ENCODE measurements at places on chromosomes 1 and 21.

DNA sequence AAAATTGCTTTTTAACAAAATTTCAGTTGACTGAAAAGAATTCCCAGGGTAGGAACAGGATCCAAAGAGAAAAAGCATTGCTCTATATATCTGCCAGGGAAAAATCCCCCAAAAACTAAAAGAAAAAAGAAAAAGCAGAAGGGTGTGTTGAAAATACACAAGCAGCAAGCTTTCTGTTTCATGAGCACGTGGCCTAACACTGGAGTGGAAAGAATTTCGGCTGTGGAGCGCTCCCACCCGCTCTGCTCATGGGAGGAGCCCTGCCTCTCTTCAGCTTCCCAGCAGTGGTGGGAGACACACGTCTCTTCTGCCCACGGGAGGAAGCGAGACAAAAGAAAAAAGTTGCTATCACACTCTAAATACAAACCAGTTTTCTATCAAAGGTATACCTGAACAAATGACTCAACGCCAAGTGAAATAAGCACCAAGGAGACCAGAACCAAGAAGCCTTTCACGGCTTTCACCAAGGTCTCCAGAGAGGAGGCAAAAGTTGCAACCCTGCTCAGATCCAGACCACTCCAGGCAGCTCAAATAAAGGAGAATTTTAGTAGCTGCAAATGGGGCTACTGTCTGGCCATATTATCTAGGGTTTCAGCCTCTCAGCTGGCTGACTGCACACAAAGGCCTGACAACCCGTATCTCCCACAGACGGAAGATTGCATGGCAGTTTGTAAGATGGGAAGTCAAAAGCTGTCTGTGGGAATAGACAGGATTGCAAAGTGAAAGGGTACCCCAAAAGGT lies 29.5 kb upstream of the ZNF496 start:
- no peak for DNase-seq

DNA sequence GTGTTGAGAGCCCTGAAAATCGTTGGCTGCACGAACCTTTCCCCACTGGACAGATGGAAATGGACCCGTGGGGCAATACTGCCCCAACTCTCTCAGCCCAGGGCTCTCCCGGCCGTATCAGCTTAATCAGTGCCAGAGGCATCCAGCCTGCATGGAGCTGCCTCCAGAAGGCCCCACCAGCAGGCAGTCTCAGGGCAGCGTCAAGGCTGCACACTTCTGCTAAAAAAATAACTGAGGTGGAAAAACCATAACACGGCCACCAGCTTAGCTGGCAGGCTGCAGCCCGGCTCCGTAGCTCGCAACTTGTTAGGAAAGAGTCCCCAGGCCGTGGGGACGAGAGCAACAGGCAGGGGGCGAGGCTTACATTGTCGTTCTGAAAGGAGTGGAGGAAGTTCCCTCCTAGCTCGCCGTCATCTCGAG lies 27.9 kb downstream of the MRPL37 start:
- no peak for DNase-seq

DNA sequence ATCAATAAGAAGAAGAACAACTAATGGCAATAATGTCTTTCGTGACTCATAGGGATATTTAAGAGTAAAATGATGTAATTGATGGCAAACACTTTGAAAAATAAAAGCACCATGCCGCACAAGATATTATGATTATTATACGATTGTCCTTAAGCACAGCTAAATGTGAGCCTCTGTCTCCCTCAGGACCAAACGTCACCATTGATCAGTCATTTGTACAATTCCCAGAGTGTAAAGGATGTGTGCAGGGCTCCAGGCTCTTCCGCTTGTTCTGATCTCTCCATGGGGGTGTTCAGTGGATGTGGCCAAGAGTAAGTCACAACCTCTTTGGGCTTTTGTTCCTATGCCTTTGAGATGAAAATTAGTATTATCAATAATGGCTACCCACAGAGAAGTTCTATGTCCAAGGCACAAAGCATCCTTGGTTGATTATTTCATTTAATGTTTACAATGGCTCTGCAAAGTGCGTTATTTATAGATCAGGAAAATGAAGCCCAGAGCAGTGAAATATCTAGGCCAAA lies 17.7 kb upstream of the C1orf87 start:
- DNase-seq = no peak

GRCh38 chr1:235424092-235424491 lies 56.9 kb downstream of the TBCE start:
- DNase-seq = no peak

GRCh38 chr1:24202987-24203386 lies 15.9 kb upstream of the IFNLR1 start:
- no peak for DNase-seq

DNA sequence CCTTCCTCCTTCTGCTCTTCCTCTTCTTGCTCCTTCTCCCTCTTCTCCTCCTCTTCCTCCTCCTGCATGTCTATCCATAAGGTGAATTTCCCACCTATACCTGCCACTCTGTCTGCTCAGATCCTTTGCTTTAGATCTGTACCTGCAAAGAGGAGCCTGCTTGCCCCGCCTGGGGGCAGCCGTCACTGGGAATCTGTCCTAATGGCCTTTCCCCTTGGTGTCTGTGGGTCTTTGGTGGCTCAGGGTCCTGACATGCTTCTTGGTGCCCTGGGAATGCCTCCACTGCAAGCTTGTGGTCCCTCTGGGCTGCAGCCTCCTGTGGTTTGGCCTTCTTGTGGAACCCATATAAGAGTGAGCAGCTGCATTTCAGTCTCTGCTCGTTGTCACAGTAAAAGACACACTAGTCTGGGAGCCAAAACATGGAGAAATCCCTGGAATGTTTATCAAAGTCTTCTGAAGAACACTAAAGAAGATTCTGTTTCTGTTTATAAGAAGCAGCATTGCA lies 79.5 kb upstream of the CSF3R start:
- no peak for DNase-seq

DNA sequence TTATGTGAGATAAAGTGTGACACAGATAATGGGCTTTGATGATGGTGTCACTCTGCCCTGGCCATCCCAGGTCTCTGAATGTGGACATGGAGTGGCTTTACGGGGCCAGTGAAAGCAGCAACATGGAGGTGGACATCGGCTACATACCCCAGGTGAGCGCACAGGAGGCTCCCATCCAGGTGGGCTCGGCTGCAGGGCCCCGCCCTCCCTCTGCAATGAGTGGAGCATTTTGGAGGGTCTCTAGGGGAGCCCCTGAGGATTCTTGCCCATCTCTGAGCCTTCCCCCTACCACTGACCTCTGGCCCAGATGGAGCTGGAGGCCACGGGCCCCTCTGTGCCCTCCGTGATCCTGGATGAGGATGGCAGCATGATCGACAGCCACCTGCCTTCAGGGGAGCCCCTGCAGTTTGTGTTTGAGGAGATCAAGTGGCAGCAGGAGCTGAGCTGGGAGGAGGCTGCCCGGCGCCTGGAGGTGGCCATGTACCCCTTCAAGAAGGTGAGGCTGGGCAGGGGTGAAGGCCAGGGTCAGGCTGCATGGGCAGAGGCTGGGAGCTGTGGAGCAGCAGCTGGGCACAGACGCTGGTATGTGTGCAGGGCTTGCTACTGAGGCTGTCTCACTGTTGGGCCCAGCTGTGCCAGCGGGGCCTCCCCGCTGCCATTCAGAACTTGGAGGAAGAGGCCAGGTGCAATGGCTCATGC lies 8.2 kb upstream of the MTFR1L start:
- DNase-seq = no peak

GRCh38 chr21:29133796-29134195 lies 3.4 kb downstream of the MAP3K7CL start:
- DNase-seq = no peak

- no peak for DNase-seq
These were observed 184.6 kb downstream of the SDCCAG8 start for GRCh38 chr1:243440406-243440805.

DNA sequence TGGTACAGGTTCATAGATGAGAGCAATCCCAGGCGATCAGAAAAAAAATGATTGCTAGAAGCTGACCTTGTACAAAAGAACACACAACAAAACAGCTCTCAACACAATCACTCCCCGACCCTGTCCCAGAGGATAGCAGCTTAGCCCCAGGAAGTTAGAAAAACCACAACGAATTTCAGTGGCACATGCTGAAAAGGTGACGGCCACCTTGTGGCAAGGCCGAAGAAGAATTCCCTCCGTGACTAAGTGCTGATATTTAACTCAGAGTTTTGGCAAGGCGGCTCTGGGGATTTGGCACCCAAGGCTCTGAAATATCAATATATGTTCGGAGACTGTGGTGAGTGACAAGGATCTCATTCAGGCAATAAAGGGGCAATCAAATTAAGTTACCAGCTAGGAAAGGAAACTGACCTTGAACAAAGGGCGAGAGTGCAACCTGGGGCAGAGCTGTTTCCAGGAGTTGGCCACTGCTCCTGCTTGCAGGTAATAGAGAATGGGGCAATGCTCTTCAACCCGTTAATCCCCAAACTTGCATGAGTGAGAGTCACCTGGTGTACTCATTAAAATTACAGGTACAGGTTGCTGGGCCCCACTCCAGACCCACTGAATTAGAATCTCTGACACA lies 96.2 kb downstream of the BEND5 start:
- no peak for DNase-seq

DNA sequence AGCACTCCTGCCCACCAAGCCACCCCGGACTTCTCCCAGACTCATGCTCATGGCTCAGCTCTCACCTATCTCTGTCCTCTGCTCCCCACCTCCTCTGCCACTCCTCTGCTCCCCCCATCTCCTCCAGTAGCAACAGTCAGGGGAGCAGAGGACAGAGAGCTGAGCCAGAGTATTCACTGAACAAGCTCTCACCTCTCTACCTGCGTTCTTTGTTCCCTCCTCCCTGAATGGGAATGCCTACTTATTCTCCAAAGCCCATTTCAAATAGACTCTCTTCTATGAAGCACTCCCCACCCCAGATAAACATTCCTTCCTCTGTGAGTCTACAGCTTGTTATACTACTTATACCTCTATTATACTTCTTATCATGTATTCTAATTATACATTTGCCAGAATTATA lies 6.4 kb upstream of the EFNA1 start:
- no peak for DNase-seq

DNA sequence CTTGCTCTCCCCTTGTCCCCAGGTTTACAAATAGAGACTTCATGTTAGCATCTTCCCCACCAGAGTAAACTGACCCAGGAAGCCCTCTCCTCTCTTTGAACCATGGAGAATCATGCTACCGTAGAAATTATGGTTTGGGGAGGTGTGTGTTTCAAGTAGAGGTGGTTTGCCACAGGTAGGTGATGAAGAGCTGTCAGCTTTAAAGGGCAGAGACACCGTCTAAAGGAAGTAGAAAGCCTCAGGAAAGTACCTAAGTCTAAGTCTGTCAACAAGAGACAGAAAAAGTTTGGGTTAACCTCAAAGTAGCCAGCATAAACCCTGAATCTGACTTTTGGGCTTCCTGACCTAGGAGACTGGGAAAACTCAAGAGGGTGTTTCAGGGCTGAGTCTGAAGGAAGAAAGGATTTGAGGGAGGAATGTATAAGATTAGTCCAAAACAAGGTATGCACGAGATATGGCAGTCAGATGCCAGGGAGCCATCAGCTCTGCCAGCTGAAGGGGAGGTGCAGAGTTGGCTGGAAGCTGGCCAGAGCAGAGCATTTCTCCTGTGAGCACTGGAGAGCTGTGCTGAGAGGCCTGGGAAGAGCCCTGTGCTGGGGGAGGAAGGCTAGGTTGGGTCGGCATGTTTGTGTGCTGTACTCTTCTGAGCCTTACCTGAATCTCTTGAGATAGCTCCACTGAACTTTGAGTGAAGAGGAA lies 14.3 kb downstream of the ADAMTSL4 start:
- DNase-seq = peak; percentile 54

GRCh38 chr1:161791904-161792655 lies 26.0 kb downstream of the ATF6 start:
- no peak for DNase-seq

- DNase-seq = no peak
These were observed 273.8 kb downstream of the PTBP2 start for GRCh38 chr1:96995351-96995750.

GRCh38 chr1:3473381-3473844 lies 18.9 kb downstream of the ARHGEF16 start:
- DNase-seq = no peak

DNA sequence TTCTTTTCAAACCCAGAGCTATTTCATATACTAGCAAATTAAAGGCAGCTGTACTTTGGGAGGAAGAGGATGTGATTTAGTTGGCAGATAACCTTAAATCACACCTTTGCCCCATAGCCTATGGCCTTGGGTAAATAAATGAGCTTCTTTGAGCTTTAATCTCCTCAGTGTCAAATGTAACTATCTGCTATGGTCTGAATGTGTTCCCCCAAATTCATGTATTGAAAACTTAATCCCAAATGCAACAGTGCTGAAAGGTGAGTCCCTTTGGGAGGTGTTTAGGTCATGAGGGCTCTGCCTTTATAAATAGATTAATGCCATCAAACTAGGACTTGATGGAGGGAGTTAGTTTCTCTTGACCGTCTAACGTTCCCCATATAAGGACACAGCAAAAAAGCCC lies 85.8 kb downstream of the LTN1 start:
- DNase-seq = no peak

DNA sequence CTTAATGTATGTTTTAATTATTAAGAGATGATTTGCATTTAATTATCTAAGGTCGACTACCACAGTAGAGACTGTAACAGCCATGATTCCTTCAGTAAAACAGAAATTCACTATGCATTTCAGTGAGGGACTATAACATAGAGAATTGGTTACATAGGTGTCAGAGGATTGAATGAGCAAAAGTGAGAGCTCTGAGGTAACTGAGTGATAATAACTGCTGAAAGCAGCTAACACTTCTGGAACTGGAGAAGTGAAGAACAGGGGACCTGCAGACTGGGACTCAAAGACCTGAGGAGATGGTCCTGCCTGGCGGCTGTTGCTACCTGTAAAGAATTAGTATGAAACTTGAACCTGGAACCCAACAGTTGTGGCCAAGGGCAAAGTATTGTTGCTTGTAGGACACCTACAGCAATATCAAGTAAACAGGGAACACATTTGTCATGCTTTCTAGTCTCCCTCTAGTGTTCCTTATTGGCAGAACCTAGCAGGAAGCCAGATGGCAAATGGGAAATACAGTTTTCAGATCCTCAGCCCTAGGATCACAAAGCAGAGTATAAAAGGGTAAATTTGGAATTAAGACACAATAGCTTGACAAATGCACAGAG lies 110.6 kb downstream of the HS2ST1 start:
- no peak for DNase-seq

DNA sequence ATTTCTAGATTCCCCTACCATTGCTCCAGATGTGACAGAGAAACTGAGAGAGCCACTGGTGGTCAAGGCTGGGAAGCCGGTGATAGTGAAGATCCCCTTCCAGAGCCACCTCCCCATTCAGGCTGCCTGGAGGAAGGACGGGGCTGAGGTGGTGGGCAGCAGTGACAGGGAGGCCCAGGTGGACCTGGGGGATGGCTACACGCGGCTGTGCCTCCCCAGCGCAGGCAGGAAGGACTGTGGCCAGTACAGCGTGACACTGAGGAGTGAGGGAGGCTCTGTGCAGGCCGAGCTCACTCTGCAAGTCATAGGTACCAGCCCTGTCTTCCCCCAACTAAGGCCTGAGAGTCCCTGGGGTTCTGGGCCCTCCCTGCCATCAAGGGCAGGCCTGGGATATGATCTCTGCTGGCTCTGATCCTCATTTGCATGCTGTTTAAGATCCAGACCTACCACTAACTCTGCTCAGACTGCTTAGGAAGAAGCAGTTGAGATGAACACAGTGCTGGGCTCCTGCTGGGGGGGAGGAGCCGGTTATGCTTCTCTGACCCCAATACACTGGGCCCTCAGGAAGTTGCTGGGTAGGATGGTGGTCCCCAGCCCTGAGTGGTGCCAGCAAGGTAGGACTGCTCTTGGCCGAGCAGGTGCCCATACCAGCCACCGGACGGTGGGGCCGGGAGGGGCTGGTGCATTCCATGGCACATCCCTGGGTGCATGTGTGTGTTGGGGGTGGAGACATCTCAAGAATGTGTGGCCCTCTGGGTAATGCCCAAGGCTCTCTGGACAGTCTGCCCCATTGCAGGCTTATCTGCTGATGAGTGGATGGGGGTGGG lies 25.1 kb downstream of the IGFN1 start:
- no peak for DNase-seq

- DNase-seq = no peak
These were observed 67.8 kb downstream of the RNF220 start for GRCh38 chr1:44472620-44473525.

All from activated T-cell treated with anti-CD3 and anti-CD28 coated beads, Interleukin-2, amount 50 U/mL, for 48 hours (primary cell).